ENCODE measurements at places on chromosomes 3 and 15. TPM values are rescaled to one million over a fixed set of nuclear protein-coding genes. Genes with fewer than 3 reads are reported as not detected.

DNA sequence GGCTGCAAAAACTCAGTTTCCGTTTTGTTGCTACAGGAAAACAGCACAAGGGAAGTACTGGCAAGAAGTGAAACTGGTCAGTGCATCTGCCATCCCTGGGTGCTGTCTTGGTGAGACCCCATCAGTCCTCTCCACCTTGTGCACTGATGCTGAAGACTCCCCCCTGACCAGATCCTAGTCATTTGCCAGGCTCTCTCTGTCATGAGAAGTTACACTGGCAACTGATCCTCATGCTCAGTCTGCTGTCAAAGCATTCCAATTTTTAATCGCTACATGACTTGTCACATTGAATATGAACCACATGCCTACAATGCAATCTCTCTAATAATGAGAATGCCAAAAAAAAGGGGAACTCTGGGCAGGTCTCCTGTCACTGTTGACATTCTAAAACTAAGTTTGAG lies 296.5 kb downstream of the ZIC1 start:
- no peak for DNase-seq

DNA sequence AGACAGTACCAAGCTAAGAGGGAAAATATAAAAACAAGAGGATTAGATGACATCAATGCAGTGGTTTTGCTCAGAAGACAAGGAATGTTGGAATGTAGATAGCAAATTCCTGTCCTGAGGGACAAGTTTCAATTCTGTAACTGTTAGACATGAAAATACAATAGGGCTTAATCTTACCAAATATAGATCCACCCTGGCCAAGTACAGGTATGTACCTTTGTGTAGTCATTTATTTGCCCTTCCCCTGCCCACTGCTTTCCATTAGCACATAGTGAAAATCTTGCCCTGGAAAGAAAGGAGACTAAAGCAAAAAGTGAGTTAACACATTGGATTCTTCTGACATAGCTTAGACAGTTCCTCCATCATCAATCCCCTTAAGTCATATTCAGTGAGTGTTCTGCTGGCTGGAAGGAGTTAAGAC lies 389.0 kb upstream of the THBS1 start:
- no peak for DNase-seq

- no peak for DNase-seq
Observed at GRCh38 chr3:108130701-108131474, 40.1 kb upstream of the CD47 start.

DNA sequence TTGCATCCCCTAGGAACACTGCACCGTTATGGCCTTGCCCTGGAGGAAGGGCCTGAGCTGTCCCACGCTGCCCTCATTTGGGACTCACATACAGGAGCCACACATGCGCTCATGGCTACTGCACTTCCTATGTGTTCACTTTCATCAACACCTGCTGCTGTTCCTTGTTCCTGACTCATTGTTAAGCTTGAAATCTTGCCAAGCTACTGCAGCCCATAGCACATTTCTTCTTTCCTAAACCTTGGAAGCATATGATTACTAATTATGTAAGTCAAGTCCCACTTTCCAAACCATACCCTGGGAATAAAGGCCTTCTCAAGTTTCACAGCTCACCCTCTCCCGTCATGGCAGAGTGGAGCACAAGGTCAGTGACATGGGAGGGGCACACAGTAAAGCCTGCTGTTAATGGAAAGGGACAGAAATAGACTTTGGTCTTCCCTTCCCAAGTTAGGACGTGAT lies 307.9 kb downstream of the CLSTN2 start:
- DNase-seq = no peak

GRCh38 chr3:40337136-40338108 lies 27.9 kb downstream of the EIF1B start:
- DNase-seq = no peak

The PLSCR2 gene
- total RNA-seq = 0.85 TPM

The ATP1B3 gene
- 21.8 TPM for total RNA-seq

DNA sequence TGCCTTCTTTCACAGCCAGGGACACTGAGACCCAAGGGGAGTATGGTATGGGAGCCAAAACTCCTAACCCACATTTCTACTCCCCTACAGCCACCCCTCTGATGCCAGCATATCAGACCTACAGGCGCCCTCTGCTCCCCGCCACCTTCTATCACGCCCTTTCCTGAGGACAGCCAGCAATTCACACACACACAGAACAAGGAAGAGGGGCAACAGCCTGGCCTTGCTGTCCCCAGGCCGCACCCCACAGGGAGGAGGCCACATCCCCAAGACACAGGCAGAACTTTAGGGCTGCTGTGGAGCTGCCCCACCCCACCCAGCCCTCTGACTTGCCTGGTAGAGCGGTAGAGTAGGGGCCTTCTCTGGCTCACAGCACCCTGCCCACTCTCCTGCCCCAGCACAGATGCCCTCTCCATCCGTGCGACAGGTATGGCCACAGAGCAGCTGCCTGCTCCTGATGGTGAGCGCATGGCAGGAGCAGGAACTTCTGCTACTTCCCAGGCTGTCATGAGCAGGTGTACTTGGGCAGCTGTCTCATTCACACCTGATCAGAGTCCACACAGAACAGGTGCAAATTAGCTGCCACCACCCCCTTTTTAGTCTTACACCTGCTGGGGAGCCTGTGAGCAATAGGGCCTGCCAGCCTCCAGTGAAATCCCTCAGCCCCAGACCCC lies 33.4 kb downstream of the CCDC33 start:
- DNase-seq = no peak

DNA sequence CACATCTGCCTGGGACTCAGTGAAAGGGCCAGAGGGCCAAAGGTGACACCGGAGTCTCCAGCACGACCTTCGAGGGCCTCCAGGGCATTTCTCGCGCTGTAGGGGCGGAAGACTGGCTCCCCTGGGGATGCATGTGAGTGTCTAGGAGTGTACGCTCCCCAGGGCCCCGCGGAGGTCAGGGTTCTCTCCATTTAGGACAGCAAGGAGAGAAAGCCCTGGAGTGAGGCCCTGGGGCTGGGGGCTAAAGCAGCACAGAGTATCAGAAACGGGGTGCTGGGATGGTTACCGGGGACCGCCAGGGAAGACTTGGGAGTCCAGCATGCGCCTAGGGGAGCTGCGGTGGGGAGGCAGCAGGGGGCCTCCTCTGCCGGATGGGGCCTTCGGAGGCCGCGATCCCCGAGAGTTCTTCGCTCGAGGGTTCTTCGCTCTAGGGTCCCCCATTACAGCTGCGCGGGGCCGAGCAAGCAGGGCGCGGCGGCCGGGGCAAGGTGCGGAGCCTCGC lies 595 bp upstream of the APBA2 start:
- no peak for DNase-seq

GRCh38 chr3:23175341-23176083 lies 27.6 kb upstream of the UBE2E2 start:
- no peak for DNase-seq

DNA sequence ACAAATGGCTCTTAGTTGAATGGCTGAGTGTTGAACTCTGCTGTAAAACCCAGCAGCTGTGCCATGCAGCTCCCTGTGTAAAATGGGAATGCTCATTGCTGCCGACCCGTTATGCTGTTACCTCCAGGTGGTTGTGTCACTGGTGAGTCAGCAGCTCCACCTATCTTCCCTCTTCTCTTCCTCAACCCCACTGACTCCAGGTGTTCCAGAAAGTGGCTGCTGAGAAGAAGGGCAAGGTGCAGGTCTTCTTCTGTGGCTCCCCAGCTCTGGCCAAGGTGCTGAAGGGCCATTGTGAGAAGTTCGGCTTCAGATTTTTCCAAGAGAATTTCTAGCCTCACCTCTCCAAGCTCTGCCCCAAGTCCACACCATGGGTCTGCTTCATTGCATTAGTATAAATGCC lies 41.9 kb downstream of the NOX5 start:
- DNase-seq = no peak

The IGSF11 gene
- total RNA-seq = 3.5 TPM

The ATP13A5 gene
- total RNA-seq = not detected

DNA sequence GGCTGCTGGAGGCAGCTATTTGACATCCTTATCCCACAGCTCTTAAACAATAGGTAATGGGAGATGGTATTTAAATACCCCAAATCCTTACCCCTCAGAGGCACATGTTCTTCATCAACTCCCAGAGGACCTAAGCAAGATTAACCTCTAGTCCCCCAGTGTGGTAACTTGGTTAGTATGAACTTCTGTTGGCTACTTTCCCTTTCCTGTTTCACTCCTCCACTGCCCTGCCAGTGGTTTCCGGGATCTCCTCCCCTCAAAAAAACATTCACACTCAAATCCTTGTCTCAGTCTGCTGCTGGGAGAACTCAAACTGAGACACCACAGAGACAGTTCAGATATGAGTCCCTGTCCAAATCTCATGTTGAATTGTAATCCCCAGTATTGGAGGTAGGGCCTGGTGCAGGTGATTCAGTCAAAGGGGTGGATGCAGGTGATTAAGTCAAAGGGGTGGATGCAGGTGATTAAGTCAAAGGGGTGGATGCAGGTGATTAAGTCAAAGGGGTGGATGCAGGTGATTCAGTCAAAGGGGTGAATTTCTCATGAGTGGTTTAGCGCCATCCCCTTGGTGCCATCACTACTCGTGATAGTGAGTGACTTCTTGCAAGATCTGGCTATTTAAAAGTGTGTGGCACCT lies 335.0 kb upstream of the CTNNB1 start:
- no peak for DNase-seq

DNA sequence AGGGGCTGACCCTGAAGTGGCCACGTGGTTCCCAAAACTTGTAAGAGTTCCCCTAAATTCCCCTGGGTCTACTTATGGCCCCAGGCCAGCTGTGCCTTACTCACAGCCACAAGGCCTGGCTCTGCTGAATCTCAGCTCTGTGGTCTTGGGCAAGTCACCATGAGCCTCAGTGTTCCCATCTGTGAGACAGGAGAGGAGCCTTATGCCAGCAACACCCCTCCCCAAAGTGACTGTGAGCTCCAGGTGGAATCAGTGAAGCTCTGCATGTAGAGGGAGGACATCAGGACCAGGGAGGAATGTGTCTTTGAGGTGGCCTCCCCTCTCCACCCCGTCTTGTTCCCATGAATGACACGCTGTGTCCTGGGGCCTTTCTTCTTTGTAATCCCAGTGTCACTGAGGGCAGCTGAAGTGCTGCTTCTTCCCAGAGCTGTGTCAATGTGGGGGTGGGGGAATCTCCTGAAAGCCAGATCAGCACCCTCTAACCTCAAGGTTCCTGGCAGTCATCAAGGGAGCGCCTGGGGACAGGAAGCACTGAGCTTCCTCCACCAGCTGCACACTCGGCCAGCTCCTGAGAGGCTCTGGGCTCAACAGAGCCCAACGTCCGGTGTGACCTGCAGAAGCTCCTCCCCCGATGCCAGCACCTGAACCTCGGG lies 258.9 kb downstream of the UACA start:
- no peak for DNase-seq

GRCh38 chr3:66629982-66630368 lies 129.2 kb upstream of the LRIG1 start:
- DNase-seq = no peak

DNA sequence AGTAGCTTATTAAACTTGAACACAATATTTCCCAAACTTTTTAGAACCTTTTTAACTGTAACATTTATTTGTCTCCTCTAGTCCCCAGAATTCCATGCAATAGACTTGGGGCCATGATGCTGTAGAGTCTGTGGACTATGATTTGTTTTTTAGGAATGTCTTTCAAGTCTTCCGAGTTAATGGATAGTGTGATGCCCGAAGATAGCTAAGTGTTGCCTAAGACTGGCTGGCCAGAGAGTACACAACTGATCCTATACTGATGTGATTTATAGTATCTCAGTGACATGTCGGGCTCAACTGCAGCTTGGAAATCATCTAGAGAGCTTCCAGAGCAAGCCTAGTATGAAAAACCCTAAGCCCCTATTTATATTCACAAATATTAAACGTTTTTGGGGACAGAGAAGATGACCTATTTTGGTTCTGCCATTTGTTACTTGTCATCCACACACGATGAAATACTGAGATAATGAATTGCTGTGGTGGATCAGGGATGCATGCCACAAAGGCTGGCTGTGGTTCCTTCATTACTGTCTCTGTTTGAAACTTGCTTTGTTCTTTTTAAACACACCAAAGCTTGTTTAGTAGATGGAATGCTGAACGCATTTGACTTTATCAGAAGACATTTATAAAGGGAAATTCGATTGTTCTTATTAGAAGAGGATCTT lies 507.4 kb downstream of the TAFA4 start:
- DNase-seq = no peak

DNA sequence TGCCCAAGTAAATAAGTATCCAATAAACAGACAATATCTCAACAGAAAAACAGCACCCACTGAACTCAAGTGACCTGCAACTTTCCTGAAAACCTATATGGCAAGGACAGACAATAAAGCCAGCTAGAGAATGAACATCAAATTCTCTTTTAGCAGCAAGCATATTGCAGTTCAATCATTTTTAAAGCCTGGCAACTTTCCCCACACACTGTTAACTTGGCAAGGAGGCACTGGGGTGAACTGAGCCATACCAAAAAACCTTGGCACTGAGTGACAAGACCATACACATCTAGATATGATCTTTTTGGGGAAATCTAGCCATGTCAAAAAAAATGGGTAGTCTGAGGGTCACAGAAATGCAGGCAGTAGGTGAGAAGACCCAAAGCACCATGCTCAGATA lies 174.6 kb downstream of the STT3B start:
- DNase-seq = no peak

The PRRT3 gene
- 0.95 TPM for total RNA-seq

GRCh38 chr3:65371053-65371452 lies 667.7 kb downstream of the MAGI1 start:
- no peak for DNase-seq

The GOLGA6L4 gene
- 4.9 TPM for total RNA-seq

The TNFAIP8L3 gene
- 9.7 TPM for total RNA-seq

The ATP10A gene
- total RNA-seq = 7.8 TPM

GRCh38 chr15:65165875-65166274 lies 19.3 kb downstream of the CLPX start:
- DNase-seq = no peak

The PP2D1 gene
- not detected for total RNA-seq

- DNase-seq = no peak
Observed at GRCh38 chr15:92921215-92922131, 21.3 kb downstream of the CHD2 start.

The HRG gene
- not detected for total RNA-seq

- no peak for DNase-seq
Observed at GRCh38 chr3:176796371-176796770, 400.9 kb downstream of the TBL1XR1 start.

DNA sequence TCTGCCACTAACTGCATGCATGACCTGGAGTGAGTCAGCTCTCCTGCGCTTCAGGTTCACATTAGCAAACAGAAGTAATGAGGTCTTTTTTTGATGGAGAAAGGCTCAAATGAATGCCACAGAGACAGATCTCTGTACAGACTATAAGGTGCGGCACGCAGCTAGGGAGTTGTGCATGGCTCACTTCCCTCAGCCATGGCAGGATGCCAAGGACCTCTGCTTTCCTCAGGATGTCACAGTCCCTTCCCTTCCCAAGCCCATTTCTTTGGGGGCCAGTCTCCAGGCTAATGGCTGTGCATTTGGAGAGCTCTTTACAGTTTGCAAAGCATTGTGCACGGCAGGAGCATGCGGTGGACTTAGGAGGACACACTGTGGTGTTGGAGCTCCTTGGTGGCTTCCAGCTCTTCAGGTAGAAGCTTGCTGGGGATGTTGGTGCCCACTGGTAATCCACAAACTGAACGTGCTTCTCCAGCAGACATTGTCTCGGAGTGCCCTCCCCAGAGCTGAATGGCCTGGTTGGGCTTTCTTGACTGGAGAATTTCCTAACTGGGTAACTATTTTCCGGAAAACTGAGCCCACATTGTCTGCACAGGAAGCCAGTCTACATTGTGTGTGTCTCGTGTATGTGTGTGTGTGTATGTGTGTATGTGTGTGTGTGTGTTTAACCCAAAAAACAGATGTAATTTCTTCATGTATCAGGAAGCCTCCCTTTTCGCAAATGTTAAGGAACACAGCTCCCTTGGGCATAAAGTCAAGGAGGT lies 172.5 kb upstream of the TLE3 start:
- no peak for DNase-seq

The RASSF1 gene
- 25.4 TPM for total RNA-seq

Measured in urinary bladder (tissue), 4 donors.